Ascending aorta (tissue), 2 donors: ENCODE measurements at places on chromosomes 6 and 20. TPM values are rescaled to one million over a fixed set of nuclear protein-coding genes. Genes with fewer than 3 reads are reported as not detected.
A peak's percentile ranks its signal among the peaks of the same experiment; 100 is the strongest.

DNA sequence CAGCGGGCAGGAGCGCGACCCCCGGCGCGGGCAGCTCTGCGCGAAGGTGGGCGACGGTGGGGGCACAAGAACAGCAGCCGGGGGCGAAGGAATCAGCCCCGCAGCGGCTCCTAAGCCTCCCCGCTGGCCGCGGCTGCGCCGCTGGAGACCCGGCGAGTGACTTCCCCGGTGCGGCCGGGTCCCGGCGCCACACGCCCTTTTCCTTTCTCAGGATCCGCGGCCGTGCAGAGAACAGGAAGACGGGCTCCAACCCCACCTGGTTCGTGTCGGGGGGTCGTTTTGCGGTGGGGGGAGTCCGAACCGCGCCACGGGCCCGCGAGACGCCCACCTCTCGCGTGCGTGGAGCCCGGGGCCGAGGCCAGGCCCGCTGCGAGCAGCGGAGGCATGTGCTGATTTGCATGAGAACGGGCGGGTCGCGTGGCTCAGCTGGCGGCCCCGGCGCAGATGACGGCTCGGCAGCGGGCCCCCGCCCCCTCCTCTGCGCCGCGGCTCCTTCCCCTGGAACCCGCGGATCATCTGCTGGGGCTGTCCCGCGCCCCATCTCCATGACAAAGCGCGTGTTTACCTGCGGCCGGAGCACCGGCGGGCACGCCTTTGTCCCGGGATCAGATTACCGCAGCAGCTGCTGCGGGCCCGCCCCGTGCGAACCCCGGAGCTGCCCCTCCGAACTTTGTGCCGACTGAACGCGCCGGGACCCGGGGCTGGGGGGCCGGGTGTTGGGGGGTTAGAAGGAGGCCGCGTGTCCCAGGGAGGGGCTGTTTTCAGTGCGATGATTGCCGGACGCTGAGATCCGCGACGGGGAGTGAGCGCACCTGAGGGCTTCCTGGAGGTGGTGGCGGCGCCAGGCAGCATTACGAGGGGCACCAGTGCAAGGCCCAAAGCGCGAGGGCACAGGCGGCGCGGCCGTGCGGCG lies 4.9 kb upstream of the DLL1 start:
- peaks cover 13% of the 10 kb centered on the region for H3K4me1 ChIP-seq
- H3K36me3 ChIP-seq, result no peaks in the 10 kb centered on the region
- H3K27ac ChIP-seq, result no peak overlapping the region
- peak; percentile 62 for DNase-seq

GRCh38 chr6:128932061-128932460 lies 49.1 kb downstream of the LAMA2 start:
- H3K27me3 ChIP-seq, result no peaks in the 10 kb centered on the region
- no peak for DNase-seq

DNA sequence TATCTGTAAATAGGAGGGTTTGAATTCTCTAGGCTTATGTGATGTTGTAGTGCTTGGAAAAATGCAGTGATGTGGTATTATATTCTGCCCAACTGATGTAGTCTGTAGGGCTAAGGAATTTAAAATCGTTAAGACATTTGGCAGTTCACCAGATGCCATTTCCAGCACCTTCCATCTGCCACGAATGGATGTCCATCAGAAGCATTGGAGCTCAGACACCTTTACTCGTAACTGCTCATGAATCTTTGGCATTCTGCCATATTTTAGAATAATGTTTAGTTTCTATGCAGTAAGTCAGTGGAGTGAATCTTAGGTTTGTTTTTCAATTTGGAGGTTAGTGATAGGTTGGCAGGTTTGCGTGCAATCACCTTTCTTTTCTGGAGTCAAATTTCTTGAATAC lies 2.4 kb upstream of the SYTL3 start:
- H3K4me3 ChIP-seq, result no peak overlapping the region
- H3K27ac ChIP-seq, result no peak overlapping the region
- DNase-seq, result no peak
- H3K36me3 ChIP-seq, result no peaks in the 10 kb centered on the region
- peaks cover 28% of the 10 kb centered on the region for H3K4me1 ChIP-seq

DNA sequence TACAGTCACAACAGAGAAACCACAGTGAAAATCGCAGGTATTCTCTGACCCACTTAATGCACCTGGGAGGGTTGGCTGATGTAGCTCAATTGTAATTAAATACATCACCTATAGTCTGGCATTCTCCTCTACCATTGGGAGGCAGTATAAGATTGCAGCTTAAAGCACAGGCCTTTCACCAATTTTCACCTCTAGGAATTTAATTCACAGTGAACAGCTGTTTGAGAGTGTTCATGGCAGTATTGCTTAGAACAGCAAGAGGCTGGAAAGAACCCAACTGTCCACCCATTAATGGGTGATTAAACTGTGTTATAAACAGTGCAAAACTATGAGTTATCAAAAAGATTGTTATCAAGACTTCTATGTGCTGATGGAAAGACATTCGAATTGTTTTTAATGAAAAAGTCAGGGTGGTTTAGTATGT lies 2.0 kb downstream of the EDEM2 start:
- DNase-seq, result no peak
- no peaks in the 10 kb centered on the region for H3K4me1 ChIP-seq
- H3K4me3 ChIP-seq, result no peak overlapping the region
- peaks cover 21% of the 10 kb centered on the region for H3K36me3 ChIP-seq
- H3K27me3 ChIP-seq, result no peaks in the 10 kb centered on the region

DNA sequence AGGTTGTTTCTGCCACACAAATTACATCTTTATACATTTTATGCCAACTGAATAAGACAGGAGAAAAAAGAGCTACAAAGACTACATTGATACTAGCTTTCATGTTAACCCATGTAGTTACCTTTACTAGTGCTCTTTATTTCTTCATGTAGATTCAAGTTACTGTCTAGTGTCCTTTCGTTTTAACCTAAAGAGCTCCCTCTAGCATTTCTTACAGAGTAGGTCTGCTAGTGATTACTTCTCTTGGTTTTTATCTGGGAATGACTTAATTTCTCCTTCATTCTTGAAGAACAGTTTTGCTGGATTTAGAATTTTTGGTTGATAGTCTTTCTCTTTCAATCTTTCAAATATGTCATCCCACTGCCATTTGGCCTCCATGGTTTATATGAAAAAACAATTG lies 21.2 kb upstream of the NOP56 start:
- no peaks in the 10 kb centered on the region for H3K4me1 ChIP-seq
- no peak for DNase-seq
- H3K4me3 ChIP-seq, result no peak overlapping the region
- no peaks in the 10 kb centered on the region for H3K36me3 ChIP-seq

DNA sequence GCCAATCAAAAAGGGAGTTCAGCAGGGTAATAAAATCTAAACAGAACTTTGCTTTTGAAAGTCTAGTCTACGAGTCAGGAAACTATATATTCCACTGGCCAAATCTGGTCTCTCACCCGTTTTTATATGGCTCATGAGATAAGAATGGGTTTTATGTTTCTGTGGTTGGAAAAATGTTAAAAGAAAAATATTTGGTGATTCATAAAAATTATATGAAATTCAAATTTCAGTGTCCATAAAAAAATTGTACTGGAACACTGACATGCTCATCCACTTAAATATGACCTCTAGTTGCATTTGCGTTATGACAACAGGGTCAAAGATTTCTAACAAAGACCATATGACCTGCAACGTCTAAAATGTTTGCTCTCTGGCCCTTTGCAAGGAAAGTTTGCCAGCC lies 22.3 kb upstream of the LAMP5 start:
- H3K4me3 ChIP-seq, result no peak overlapping the region
- no peak for DNase-seq

The ETV7 gene
- not detected for total RNA-seq

The CST2 gene
- not detected for total RNA-seq

DNA sequence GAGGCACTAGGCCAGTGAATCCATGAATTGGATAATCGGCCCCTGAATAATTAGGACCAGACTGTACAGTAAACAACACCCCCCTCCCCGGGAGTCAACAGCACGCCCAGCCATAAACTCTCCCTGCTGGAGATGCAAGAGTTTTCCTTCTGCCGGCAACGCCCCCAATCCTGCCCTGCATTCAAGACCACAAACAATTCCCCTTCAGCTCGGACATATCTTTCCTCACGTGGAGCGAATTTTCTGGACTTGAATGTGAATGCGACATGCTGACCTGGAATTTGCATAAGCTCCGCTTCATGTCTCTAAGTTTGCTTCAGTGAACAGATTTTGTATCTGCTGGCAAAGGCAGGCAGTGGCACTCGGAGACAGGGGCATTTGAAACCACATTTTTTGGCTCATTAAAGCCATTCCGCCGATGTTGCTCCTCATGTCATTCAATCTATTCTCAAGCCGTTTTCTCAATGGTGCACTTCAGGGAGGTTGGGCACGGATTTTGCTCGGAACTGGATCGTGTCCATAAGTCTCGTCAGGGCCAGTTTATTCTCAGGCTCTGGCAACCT lies 38.0 kb upstream of the GMPR start:
- peak overlapping the region; percentile 79 for H3K27ac ChIP-seq
- H3K4me3 ChIP-seq, result peak overlapping the region; percentile 57
- DNase-seq, result no peak
- no peaks in the 10 kb centered on the region for H3K36me3 ChIP-seq

DNA sequence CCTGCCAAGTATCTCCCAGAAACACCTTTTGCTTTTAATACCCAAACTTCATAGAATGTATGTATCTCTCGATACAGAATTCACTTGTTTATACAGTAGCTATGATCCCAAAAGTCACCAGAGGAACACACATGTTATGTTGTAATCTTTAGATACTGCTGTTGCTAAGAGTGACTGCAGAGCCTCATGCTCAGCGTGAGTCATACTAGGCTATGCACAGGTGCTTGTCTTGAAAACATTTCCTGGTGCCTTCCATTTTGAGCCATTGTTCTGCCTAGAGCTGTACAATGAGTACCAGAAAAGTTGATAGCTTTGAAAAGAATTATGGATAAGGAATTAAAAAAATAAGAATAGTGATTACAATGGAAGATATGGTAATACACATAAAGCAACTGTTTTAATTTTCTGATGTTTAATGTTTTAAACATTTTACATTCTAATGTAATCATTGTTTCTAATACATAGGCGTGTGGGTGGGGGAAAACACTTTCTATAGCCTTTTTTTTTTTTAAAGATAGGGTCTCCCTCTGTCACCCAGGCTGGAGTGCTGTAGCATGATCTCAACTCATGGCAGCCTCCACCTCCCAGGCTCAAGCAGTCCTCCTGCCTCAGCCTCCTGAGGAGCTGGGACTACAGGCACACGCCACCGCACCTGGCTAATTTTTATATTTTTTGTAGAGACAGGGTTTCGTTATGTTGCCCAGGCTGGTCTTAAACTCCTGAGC lies 79.4 kb downstream of the CD24 start:
- H3K36me3 ChIP-seq, result no peaks in the 10 kb centered on the region
- no peaks in the 10 kb centered on the region for H3K27me3 ChIP-seq
- DNase-seq, result no peak
- H3K4me1 ChIP-seq, result no peaks in the 10 kb centered on the region

The EIF2S2 gene
- 19.3 TPM for total RNA-seq

The PBOV1 gene
- total RNA-seq, result not detected

The DDRGK1 gene
- total RNA-seq, result 18.0 TPM
